ENCODE measurements at places on chromosomes 2 and 18. TPM values are rescaled to one million over a fixed set of nuclear protein-coding genes. Genes with fewer than 3 reads are reported as not detected.
A peak's percentile ranks its signal among the peaks of the same experiment; 100 is the strongest.

GRCh38 chr2:130832296-130832940 lies 4.3 kb upstream of the ARHGEF4 start:
- H3K4me3 ChIP-seq, result no peak overlapping the region
- peaks cover 11% of the 10 kb centered on the region for H3K4me1 ChIP-seq
- peaks cover 48% of the 10 kb centered on the region for H3K27me3 ChIP-seq
- no peaks in the 10 kb centered on the region for H3K36me3 ChIP-seq

DNA sequence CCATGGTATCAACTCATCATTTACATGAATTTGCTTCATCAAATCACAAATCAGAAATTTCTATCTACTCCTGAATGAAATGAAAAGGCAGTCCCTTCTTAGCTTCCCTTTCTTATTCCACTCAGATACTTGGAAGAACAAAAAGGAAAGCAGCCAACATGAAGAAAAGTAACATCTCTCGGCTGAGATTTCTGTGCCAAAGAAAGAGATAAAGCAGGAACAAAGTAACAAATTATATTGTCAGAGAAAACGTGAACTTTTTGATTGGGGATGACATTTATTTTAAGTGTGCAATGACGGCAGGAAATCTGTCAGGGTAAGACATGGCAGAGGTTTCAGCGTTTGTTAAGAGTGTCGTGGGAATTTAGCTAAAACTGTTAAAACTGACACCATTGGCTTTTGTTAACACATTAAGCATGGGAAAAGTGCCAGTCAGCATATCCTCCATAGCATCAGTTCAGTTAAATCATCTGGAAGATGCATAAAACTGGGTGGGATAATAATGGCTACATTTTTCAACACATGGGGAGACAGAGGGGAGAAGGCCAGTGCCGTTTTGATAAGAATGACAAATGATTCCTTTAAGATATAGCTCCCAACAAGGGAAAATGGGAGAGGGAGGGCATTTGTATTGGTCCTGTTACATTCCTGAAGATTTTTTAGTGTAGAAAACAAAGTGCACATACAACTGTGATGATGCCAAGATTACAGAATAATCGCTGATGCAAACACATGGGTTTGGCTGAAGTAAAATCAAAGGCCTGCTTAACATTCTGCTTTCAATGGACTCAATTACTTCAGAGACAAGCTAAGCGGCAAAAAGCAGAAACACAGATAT lies 211.6 kb downstream of the ZNF521 start:
- no peak overlapping the region for H3K4me3 ChIP-seq
- no peaks in the 10 kb centered on the region for H3K36me3 ChIP-seq
- H3K27ac ChIP-seq, result peak overlapping the region; percentile 44
- no peaks in the 10 kb centered on the region for H3K4me1 ChIP-seq
- H3K27me3 ChIP-seq, result no peaks in the 10 kb centered on the region

DNA sequence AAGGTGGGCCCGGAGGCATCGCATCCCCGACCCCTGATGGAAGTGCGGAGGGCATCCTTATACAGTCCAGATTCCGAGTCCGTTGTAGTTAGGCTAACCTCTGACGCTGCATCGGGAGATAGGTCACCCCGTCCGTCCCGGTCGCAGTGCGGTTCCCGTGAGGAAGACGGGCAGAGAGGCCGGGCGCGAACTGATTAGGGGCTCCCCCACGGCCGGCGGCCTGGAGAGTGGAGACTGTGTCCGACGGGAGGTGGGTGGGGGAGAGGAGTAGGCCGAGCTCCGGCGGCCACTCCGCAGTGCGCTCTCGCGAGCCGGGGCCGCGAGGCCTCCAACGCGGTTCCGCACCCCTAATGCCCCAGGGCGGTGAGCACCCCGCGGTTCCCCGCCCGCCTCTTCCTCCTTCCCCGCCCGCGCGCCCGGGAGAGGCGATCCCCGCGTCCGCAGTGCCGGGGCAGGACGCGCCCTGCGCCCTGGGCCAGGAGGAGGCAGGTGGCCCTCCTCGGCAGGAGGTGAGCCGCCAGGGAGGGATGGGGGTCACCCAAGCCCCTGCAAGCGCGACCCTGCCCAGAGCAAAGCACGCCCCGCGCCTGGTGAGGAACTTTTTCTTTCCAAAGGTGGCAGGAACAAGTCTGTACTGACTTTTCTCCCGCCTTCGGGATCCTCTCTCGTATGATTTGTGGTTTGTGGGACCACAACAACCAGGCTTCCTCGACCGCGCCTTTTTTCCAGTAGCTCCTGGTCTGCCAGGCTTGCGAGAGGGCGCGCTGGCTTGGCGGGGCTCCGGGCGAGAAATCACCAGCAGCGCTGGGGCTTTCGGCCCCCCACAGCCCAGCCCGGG lies 1.4 kb upstream of the SP5 start:
- H3K27me3 ChIP-seq, result peaks cover 4% of the 10 kb centered on the region
- DNase-seq, result no peak
- peaks cover 28% of the 10 kb centered on the region for H3K4me1 ChIP-seq
- H3K36me3 ChIP-seq, result no peaks in the 10 kb centered on the region

DNA sequence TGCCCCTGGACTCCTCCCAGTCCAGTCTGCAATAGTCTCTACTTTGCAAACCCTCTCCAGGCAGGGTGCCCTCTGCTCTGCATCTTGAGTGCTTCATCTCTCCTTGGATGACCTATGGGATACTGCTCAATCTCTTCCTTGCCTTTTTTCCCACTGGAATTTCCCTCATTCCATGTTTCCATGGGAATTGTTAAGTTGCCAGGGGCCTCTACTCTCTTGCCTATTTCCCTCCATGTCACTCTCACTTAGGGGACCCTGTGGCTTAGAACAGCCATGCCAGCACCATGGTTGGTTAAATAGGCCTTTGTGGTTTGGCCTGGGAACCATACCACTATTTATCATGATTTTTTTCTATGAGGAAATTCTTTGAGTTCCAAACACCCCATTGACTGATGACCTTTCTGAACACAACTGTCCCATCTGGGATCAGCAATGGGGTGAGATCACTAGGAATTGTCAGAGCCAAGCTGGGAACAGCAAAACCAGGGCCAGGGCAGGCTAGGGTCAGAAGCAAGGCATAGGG lies 91.4 kb upstream of the RBMS1 start:
- H3K4me3 ChIP-seq, result no peak overlapping the region
- no peaks in the 10 kb centered on the region for H3K27me3 ChIP-seq
- no peak for DNase-seq
- peaks cover 9% of the 10 kb centered on the region for H3K4me1 ChIP-seq

DNA sequence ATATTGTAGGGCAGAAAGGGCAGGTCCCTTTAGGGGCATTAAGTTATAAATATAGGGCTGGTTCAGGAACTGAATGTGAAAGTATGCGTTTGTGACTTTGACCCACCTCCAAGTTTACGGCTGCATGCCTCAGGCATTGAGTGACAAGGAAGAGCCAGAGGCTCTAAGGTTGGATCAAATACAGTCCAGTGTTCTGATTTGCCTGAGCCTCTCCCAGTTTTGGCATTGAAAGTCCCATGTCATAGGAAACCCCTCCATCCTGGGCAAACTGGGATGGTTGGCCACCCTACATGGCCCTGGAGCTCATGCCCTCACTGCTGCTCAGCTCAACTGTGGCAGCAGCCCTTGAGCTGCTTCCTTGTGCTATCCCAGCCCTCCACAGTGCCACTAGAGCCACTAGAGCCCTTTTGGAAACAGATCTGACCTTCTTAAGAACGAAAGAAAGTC lies 29.9 kb downstream of the HK2 start:
- no peak for DNase-seq
- no peak overlapping the region for H3K4me3 ChIP-seq
- H3K36me3 ChIP-seq, result peaks cover 10% of the 10 kb centered on the region
- no peaks in the 10 kb centered on the region for H3K27me3 ChIP-seq
- no peak overlapping the region for H3K27ac ChIP-seq

- no peak overlapping the region for H3K27ac ChIP-seq
- no peaks in the 10 kb centered on the region for H3K27me3 ChIP-seq
- H3K36me3 ChIP-seq, result no peaks in the 10 kb centered on the region
- H3K4me1 ChIP-seq, result no peaks in the 10 kb centered on the region
- DNase-seq, result no peak
Observed at GRCh38 chr18:62898359-62898758, 183.0 kb downstream of the PHLPP1 start.

The SERPINB13 gene
- total RNA-seq, result not detected

The GCG gene
- total RNA-seq, result not detected

All from spleen (tissue), 13 donors.